ENCODE measurements at places on chromosomes 4 and X.

DNA sequence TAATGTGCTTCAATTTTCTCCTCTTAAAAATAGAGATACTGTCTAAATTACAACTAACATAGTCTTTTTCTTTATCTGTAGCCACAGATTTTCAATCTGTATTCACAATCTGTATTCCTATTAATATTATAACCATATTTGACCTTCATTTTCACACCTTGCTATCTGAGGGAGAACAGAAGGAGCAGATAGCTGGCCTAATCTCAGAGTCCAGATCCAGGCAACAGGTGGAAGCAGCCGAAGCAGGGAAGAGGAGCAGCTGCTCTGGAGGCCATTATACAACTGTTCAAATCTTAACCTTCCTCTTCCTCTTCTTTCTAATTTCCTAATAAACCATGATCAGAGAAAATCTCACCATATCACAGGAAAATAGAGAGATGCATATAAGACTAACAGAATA is 14.2 kb downstream of the SEPSECS start:
- H3K27me3 ChIP-seq: no peaks in the 10 kb centered on the region
- H3K4me1 ChIP-seq: no peaks in the 10 kb centered on the region
- H3K36me3 ChIP-seq: no peaks in the 10 kb centered on the region
- no peak for DNase-seq

GRCh38 chr4:80126435-80126834 is 53.4 kb upstream of the ANTXR2 start:
- H3K36me3 ChIP-seq: no peaks in the 10 kb centered on the region
- no peak overlapping the region for H3K27ac ChIP-seq
- no peak for DNase-seq
- H3K4me1 ChIP-seq: peaks cover 6% of the 10 kb centered on the region
- H3K27me3 ChIP-seq: peaks cover 8% of the 10 kb centered on the region
- H3K4me3 ChIP-seq: no peak overlapping the region

DNA sequence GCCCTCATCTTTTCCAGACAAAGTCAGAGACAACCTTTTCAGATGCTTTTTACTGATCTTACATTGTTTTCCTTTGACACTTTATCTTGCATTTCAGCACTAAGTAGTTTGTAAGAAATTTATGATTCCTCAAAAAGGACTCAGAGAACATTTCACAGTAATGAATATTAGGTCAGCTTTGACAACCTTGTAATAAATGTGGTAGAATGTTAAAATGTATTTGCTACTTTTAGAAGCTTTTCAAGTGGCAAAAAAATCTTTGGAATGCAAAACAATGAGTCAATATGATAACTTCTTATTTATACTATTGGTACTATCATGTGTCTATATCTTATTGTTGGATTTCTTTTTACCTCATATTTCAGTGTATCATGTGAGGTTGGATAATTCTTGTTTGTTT is 146.2 kb upstream of the FAT4 start:
- H3K27ac ChIP-seq: no peak overlapping the region
- H3K4me3 ChIP-seq: no peak overlapping the region
- no peaks in the 10 kb centered on the region for H3K27me3 ChIP-seq
- DNase-seq: no peak
- H3K36me3 ChIP-seq: no peaks in the 10 kb centered on the region

- H3K27me3 ChIP-seq: no peaks in the 10 kb centered on the region
- no peaks in the 10 kb centered on the region for H3K36me3 ChIP-seq
Observed at GRCh38 chr4:100372432-100372831, 145.4 kb downstream of the EMCN start.

DNA sequence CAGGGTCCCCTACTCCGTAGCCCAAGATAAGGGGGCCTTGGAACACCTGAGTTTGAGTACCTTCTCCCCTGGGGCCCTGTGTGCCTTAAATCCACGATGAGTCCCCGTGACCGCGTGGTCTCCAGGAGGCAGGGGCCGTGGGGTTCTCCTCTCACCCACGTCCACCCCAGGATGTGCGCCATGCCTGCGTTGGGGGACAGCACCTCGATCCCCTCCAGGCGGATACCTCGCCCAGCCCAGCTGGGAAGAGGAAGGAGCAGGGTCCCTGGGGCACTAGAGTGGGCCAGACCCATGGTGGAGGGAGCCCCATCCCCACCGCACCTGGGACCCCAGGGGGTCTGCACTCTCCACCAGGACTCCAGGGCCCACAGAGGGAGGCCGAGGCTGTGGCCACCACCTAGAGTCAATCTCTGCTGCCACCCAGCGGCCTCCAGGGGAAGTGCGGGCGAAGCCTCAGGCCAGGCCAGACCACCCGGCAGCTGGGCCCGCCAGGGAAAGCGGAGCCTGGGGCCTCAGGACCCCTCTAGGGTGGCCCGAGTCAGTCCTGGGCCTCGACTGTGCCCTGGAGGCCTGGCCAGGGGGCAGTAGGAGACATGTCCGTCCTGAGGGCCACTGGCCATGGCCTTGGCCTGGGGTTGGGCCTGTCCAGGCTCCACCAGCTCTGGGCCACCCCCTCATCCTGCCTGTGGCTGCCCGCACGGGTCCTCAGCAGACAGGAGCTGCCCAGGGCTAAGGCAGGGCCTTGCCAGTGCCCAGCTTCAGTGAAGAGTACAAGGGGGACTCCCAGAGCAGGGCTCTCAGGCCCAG is 55.0 kb downstream of the FAM53A start:
- H3K36me3 ChIP-seq: no peaks in the 10 kb centered on the region
- no peak overlapping the region for H3K4me3 ChIP-seq
- no peaks in the 10 kb centered on the region for H3K4me1 ChIP-seq
- H3K27me3 ChIP-seq: no peaks in the 10 kb centered on the region
- no peak overlapping the region for H3K27ac ChIP-seq

Data from chondrocyte (in vitro differentiated cells).